Urinary bladder (tissue), 4 donors: ENCODE measurements at places on chromosomes 7 and 10. TPM values are rescaled to one million over a fixed set of nuclear protein-coding genes. Genes with fewer than 3 reads are reported as not detected.

DNA sequence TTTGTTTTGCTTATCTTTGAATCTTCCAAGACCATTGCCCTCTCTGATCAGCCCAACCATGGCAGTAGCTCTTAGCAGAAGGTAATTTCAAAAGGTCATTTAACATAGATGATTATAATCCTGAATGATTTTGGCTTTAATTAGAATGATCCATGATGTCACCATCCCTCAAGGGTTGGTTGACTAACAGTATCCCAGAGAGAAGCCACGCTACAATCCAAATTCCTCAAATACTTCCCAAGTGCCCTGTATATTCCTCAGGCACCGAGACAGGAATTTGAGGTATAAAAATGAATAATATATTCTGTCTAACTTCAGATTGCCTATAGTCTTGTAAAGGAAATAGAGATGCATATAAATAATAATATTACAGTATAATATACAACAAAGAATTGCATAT is 42.1 kb upstream of the TMEM196 start:
- no peak for DNase-seq

DNA sequence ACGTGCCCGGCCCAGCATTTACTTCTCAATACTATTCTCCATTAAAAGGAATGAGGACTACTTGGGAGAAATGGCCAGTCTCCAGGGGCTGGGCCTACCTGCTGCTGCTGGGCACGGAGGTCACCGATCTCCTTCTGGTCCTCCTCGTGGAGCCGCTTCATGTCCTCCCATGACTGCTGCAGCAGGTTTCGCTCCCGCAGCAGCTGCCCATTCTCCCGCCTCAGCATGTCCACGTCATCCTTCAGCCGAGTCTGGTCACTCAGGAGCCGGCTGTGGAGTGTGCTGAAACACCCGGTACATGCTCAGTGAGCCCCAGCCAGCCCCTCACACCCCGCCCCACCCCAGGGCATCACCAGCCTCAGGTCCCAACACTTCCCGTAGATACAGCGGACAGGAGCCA is 73.3 kb downstream of the DLG5 start:
- no peak for DNase-seq

Gene AGAP4
- polyA plus RNA-seq, result 11.3 TPM

- DNase-seq, result no peak
Measured at GRCh38 chr7:18756378-18757050, 261.0 kb downstream of the HDAC9 start.

DNA sequence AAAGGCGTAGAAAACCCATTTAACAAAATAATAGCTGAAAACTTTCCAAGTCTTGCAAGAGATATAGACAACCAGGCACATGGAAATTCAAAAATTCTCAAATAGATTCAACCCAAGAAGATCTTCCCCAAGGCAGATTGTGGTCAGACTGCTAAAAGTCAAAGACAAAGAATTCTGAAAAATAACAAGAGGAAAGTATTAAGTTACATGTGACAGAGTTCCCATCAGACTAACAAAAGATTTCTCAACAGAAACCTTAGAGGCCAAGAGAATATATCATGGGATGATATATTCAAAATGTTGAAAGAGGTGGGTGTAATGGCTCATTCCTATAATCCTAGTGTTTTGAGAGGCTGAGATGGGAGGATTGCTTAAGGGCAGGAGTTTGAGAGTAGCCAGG is 59.8 kb downstream of the TMEM178B start:
- no peak for DNase-seq

GRCh38 chr7:26705567-26705966 is 158.8 kb downstream of the SKAP2 start:
- DNase-seq, result no peak

GRCh38 chr10:712089-712488 is 22.6 kb upstream of the DIP2C start:
- no peak for DNase-seq

DNA sequence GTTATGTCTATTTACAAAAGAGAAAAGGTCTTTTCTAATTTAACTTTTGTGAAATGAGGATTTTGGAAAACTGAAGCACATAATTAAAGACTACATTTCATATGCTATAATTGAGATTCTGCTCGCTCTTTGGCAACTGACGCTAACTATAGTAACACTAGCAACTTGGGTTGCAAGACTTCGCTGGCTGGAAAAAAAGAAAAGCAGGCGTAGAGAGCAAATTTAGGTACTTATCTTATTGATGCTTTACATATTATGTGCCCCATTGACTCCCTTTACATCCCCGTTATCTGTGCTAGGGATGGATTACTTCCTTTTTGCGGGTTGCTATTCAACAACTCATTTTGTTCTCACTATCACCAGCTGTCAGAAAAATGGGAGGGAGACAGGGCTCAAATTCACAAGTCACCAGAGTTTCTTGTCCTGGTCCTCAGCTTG is 10.5 kb downstream of the SEMA3C start:
- DNase-seq, result no peak

Gene IGF2BP3
- 0.27 TPM for polyA plus RNA-seq
